Activated T-helper 1 cell treated with Interleukin-2 at 50 U/mL for 16 hours (primary cell): ENCODE measurements at places on chromosomes 3 and 15.
A peak's percentile ranks its signal among the peaks of the same experiment; 100 is the strongest.

DNA sequence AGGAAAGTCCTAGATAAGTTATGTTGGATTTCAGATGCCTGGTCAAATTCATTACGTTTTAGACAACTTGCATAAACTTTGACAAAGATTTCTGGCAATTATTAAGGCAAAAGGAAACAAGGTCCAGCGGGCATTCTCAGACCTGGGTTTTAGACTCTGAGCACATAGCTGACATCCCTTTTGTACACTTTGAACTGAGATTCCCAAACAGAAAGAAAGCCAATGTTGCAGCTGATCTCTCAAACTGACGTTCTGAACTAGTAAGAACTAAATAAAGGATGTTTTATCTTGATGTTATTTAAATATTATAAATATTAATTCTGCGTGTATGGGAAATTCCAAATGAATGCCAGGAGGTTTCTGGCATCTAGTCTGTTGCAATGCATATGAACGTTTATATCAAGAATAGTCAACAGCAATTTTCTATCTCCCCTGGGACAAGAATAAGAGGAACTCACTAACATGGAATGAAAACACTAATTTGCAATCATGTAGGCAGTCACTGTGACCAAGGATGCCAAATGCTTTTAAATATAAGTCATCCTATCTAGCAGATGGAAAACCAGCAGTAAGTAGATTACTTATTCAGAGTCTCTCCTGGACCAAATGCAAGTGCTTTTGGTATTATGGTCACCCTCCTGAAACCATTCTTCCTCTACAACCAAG is 202.1 kb downstream of the GREM1 start:
- DNase-seq = no peak

- DNase-seq = no peak
These were observed 80.9 kb downstream of the DGKG start for GRCh38 chr3:186281176-186281575.

GRCh38 chr3:8970971-8971589 is 7.8 kb upstream of the RAD18 start:
- peak; percentile 42 for DNase-seq

- DNase-seq = no peak
These were observed 7.4 kb downstream of the SEMA3G start for GRCh38 chr3:52437326-52438103.

DNA sequence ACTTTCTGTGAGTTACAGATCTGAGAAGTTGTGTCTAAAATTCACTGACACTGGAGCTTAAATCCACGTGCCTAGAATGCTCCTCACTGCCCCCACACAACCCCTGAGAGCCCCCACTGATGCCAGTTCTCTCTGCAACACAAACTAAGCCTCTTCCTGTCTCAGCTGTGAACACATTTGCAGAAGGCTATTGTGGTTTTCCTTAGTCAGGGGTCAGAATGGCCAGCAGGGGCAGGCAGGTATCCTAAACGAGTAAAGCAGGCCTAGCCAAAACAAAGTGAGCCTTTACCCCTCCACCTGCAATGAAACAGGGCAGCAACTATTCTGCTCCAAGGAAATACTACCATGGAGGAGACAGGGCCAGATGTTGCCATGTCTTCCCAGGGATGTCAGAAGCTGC is 78.6 kb downstream of the FHIT start:
- DNase-seq = no peak

DNA sequence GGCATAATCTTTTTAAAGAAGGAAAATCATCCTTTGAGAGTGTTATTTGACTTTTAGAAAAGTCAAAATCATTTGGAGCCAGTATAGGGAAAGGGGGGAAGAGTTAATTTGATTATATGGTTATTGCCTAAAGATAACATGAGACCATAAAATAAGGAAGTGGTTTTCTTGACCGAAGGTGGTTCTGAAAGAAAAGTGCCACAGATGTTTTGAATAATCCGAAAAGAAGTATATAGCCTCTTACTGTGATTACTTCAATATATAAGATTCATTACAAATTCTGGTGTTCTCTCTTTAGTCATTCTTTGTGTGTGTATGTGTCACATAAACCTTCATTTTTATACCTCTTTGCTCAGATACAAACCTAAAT is 1.1 kb downstream of the DNAJB11 start:
- no peak for DNase-seq

GRCh38 chr15:80419546-80419945 is 15.4 kb downstream of the ARNT2 start:
- no peak for DNase-seq

DNA sequence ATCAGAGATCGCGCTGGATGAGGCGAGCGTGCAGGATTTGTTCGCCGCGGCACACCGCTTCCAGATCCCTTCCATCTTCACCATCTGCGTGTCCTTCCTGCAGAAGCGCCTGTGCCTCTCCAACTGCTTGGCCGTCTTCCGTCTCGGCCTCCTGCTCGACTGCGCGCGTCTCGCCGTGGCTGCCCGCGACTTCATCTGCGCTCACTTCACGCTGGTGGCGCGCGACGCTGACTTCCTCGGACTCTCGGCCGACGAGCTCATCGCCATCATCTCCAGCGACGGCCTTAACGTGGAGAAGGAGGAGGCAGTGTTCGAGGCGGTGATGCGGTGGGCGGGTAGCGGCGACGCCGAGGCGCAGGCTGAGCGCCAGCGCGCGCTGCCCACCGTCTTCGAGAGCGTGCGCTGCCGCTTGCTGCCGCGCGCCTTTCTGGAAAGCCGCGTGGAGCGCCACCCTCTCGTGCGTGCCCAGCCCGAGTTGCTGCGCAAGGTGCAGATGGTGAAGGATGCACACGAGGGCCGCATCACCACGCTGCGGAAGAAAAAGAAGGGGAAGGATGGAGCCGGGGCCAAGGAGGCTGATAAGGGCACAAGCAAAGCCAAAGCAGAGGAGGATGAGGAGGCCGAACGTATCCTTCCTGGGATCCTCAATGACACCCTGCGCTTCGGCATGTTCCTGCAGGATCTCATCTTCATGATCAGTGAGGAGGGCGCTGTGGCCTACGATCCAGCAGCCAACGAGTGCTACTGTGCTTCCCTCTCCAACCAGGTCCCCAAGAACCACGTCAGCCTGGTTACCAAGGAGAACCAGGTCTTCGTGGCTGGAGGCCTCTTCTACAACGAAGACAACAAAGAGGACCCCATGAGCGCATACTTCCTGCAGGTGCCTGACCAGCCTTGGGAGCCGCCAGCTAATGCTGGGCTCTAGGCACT is 819 bp downstream of the KLHL40 start:
- no peak for DNase-seq

GRCh38 chr15:33865416-33865815 is 102.9 kb upstream of the CHRM5 start:
- DNase-seq = no peak

- DNase-seq = no peak
These were observed 81.3 kb downstream of the SOX2 start for GRCh38 chr3:181793006-181793405.

GRCh38 chr15:64703632-64703959 is 71.8 kb downstream of the RBPMS2 start:
- no peak for DNase-seq

DNA sequence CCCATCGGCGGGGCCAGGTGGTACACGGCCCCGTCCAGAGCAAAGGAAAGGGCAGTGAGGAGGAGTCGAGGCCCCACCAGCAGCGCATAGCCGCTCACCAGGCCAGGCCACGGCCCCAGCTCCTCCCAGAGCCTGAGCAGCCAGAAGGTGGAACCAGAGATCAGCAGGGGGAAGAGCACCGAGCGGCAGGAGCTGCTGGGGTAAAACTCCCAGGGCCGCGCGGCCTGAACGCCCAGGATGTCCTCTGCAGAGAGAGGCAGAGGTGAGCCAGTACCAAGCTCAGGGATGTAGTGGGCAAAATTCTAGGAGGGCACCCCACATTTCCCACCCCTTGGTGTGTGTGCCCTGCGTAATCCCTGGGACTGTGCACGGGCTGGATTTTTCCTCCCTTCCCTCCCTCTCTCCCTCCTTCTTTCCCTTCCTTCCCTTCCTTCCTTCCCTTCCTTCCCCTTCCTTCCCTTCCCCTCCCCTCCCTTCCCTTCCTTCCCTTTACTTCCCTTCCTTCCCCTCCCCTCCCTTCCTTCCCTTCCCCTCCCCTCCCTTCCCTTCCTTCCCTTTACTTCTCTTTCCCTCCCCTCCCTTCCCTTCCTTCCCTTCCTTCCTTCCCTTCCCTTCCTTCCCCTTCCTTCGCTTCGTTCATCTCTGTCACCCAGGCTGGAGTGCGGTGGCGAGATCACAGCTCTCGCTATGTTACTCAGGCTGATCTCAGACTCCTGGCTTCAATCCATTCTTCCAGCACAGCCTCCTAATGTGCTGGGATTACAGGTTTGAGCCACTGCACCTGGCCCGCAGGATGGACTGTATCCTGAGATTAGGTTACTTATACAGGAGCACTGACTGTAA is 6.3 kb upstream of the NCBP2 start:
- no peak for DNase-seq

DNA sequence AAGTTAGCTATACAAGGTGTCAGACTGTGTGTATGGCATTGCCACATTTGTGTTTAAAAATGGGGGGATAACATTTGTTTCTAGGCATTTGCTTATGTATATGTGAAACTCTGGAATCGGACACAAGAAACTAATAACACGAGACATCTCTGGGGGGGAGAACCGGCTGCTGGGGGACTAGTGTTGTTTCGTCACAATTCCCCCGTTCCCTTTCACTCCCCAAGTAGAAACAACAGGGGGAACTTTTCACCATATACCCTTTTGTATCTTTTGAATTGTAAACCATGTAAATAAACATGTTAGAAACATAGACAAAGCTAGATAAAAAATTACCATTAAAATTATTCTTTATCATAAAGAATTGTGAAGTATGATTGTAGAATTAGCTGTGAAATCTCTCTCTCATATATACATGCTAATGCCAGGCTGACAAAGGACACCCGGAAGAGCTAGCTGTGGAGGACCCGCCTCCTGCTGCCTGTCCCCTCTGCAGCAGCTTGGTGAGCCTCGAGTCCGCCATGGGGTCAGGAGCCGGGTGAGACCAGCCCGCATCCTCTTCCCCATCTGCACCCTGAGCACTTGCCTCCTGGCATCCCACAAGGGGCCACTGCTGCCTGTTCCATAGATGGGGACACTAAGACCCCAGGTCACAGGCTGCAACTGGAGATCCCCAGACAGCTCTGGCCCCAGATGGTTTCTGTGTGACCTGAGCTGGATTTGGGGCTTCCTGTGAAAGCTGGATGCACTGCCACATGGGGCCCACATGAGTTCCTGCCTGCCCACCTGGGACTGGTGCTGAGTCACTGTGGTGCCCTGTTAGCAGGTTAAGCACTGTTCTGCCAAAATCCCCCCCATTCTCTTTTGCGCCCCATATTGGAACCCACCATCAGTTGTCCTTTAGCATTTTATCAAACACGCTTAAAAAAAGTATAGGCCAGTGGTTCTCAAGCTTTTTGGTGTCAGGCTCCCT is 91.6 kb downstream of the IQSEC1 start:
- no peak for DNase-seq

GRCh38 chr3:150145659-150146058 is 175.0 kb upstream of the PFN2 start:
- no peak for DNase-seq

- no peak for DNase-seq
These were observed 24.7 kb downstream of the SLC24A1 start for GRCh38 chr15:65646486-65646885.

DNA sequence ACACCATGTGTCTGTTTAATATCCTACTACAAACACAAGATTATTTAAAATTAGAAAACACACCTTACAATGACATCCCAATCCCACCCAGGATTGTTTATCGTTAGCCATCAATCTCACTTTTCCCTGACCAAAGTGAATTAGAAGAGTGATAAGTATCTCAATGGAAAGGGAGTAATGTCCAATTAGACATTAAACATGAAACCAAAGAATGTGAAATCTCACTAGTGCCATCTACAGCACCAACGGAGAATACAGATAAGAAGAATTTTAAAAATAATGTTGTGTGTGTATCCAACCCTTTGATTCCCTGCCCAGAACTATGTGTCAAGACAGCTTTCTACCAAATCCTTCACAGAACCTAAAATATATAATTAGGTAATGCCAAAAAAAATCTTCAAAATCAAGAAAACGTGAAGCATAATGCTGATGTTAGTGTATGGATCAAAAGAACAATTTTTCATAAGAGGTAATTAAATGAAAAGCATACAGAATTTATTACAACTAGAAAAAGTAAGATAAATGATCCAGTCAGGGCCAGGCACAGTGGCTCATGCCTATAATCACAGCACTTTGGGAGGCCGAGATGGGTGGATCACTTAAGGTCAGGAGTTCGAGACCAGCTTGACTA is 64.2 kb downstream of the SCAPER start:
- DNase-seq = no peak

DNA sequence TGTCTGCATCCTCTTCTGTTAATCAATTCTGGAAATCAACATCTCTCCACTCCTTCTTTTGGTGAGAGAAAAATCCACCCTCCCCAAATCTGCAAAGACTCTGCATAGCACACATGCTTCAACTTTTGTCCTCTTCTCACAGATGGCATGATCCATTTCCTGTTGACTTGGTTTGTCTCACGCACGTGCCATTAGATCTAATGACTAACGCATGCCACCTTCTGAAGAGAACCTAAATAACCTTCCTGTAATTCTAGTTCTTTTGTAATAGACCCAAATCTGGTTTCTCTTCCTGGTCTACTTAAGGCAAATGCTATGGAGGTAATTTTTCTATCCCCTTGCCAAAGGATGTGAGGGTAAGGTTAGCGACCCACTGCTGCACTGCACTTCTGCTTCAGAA is 51.0 kb upstream of the ATOSA start:
- no peak for DNase-seq

GRCh38 chr15:60299452-60300047 is 98.2 kb downstream of the ANXA2 start:
- no peak for DNase-seq

DNA sequence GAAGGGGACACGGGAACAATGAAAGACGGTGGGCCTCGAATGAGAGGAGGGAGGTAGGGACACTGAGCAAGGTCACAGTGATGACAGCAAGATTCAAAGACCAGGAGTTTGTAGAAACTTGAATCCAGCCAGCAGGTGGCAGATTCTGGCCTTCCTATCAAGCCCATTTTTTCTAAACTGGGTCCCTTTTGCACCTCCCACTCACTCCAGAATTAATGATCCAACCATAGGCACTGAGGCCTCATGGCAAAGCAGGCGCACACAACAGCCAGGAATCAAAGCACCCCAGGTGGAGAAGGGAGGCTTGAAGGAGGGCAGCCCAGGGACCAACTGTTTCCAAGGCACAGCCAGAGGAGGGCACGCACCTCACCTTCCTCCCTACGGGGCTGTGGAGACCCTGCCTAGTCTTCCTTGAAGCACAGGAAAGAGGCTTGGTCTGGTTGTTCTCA is 90.2 kb downstream of the ANP32A start:
- no peak for DNase-seq

GRCh38 chr15:68725736-68726135 is 95.0 kb downstream of the ANP32A start:
- DNase-seq = no peak

- DNase-seq = no peak
These were observed 300.3 kb upstream of the CBLB start for GRCh38 chr3:106168962-106169750.
